Activated CD8-positive, alpha-beta memory T cell treated with anti-CD3 and anti-CD28 coated beads, Interleukin-2, amount 50 U/mL, for 48 hours (primary cell): ENCODE measurements at places on chromosomes 3 and 15.
A peak's percentile ranks its signal among the peaks of the same experiment; 100 is the strongest.

DNA sequence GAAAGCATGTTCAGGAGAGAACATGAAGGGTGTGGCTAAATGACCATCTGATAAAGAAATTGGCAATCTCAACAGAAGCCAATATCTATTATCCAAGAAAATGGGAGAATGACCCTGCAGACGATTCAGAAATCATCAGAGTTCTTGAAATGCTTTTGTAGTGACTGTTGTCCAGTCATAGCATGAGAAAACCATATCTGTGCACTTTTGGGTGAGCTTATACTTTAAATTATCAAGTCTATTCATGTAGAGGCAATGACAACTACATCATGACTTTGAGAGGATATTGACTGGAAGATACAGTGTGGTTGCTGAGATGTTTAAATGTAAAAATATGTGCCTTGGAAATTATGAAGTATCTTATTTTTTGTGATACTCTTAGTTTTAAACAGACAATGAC, 57.6 kb upstream of the AZI2 start:
- no peak for DNase-seq

DNA sequence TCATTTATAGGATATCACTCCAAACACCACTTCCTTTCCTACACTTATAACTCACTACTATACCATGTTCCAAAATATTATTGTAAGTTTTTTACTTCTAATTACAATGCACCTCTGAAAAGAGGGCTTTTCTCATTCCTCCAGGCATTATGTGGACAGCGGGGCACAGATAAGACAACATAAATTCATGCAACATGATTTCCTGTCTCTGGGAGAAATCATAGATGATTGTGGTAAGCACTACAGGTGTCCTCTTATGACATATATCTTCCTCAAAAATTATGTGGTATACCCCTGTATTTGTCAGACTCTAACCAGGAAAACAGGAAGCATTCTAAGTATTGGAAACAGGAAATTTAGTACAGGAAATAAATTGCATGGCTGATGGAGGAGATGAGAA, 45.7 kb upstream of the INO80 start:
- no peak for DNase-seq

GRCh38 chr3:17195856-17196604, 311.3 kb downstream of the PLCL2 start:
- no peak for DNase-seq

DNA sequence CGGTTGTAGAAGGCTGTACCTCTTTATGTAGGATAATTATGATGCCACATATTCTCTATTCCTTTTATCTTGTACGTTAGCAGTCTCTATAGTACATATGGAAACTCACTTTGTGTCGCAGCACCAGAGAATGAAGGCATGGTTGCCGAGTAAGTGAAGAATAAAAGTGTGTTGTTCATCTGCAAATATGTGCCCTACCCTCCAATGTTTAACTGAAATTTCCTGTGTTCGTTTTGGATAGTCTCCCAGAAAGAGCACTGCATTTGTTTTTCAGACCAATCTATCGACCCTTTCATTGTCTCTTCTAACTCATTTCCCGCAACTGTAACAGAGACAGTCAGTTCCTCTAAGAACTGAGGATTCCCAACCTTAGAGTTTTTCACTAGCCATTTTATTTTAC, 592.8 kb downstream of the TUSC7 start:
- no peak for DNase-seq

DNA sequence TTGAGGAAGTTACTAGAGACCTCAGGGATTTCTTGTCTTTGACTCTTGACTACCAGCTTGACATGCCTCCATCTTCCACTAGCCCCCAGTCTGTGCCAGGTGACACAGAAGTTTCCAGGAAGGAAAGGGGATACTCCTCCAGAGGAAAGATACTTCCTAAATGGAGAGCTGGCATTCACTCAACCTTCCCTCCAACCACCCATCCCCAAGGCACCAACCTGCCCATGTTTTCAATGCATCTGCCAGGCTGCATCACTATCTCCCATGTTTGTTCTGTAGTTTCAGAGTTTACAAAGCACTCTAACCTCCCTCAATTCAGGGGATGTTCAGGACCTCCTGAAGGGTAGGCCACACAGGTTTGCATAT, 198.4 kb upstream of the LPP start:
- DNase-seq: no peak

GRCh38 chr15:82572986-82573385, 32.7 kb upstream of the RPS17 start:
- no peak for DNase-seq

GRCh38 chr3:145620002-145620401, 541.0 kb downstream of the PLOD2 start:
- DNase-seq: no peak

GRCh38 chr3:171184372-171184771, 157.9 kb upstream of the SLC2A2 start:
- no peak for DNase-seq

DNA sequence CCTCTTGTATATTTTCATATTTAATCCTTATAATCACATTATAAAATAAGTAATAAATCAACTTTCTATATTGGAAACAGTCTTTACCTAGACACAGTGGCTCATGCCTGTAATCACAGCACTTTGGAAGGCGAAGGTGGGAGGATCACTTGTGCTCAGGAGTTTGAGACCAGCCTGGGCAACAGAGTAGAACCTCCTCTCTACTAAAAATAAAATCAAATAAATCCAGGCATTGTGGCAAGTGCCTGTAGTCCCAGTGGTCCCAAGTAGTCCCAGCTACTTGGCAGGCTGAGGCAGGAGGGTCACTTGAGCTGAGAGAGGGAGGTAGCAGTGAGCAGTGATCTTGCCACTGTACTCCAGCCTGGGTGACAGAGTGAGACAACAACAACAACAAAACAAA, 975.1 kb downstream of the ROBO1 start:
- no peak for DNase-seq

- DNase-seq: no peak
Measured at GRCh38 chr15:89406218-89406939, 71.8 kb upstream of the POLG start.

- DNase-seq: no peak
Measured at GRCh38 chr3:131804565-131805133, 230.2 kb downstream of the CPNE4 start.

- DNase-seq: no peak
Measured at GRCh38 chr3:71083726-71084131, 499.8 kb downstream of the FOXP1 start.

DNA sequence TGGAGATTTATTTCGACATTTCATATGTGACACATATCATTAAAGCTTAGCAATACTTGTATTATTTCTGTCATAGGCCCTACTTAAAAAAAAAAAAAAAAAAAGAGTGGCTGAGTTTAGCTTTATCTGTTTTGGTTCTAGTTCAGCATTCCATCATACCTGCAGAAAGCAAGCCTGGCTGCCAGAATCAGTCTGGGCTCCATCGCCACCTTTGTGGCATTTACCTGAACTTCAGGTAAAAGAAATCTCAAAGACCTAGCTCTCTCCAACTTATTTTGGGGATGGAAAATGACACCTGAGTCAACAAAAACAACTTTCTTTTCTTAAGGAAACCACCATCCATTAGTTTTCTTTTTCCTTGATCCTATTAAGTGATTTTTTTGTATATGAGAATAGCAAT, 82.1 kb downstream of the NEK10 start:
- DNase-seq: no peak

- no peak for DNase-seq
Measured at GRCh38 chr3:167163580-167163979, 216.5 kb downstream of the ZBBX start.

- no peak for DNase-seq
Measured at GRCh38 chr3:95312650-95313049, 1249.8 kb downstream of the NSUN3 start.

- no peak for DNase-seq
Measured at GRCh38 chr3:157204431-157204830, 44.5 kb upstream of the CCNL1 start.

DNA sequence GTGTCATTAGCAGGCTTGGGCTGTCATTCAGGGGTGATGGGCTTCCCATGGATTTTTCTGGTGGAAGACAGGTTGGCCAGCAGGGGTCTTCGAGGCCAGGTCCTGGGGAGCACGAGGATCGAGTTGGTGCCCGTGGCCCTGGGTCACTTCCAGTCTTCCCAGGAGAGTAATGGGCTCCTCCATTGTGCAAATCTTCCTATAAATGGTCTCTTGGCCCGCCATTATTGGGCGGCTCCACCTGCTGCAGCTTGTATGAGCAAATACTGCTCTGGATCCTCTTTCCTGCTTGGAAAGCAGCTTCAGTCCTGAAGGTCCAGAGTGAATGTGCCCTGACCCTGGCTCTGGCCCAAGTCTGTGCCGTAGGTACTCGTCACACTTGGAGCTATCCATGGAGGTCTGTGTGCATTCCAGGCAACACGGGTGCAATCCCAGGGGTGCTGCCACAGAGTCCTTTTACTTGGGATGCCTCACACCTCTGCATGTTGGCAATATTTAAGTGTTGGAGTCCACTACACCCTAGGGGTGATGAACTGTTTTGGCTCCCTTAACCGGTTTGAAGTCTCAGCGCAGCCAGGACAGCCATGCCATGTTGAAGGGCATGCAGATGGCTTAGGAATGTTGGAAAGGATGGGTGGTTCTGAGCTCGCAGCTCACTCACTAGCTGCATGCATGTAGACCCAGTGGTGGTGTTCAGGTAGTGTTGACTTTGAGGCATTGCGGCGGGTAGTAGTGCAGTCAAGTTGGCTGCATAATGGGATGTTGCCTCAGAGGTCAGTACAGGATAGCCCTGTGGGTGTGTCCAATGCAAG, 97.6 kb downstream of the SNRPN start:
- DNase-seq: peak; percentile 13

DNA sequence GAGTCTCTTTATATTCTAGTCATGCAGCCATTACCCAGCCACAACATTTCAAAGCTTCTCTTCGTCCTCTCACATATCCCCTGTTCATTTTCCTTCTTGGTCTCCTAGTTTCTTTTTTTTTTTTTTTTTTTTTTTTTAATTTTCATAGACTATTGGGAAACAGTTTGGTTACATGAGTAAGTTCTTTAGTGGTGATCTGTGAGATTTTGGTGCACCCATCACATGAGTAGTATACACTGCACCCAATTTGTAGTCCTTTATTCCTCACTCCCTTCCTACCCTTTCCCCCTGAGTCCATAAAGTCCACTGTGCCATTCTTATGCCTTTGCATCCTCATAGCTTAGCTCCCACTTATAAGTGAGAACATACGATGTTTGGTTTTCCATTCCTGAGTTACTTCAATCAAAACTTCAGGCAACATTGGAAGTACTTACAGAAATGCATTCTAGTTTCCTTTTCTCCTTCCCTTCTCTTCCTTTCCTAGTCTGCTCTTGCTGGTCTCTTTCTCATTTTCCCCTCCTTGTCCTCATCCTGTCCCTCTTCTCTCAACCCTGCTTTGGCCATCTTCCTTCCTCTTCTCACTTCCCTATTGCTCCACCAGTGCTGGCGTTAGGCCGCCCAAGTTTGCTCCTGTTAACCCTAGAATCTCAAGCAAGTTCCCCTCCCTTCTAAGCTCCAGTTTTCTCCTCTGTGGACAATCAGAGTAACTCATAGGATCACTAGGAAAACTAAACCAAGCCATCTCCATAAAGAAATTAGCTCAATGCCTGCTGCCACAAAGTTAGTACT, 4.8 kb downstream of the ATP8B4 start:
- no peak for DNase-seq

- DNase-seq: no peak
Measured at GRCh38 chr15:35349916-35350315, 196.0 kb downstream of the DPH6 start.

- no peak for DNase-seq
Measured at GRCh38 chr3:64047787-64048186, 24.5 kb upstream of the PSMD6 start.

- DNase-seq: no peak
Measured at GRCh38 chr15:79682285-79682684, 214.5 kb downstream of the MTHFS start.

GRCh38 chr15:96347181-96348111, 16.9 kb downstream of the NR2F2 start:
- no peak for DNase-seq

DNA sequence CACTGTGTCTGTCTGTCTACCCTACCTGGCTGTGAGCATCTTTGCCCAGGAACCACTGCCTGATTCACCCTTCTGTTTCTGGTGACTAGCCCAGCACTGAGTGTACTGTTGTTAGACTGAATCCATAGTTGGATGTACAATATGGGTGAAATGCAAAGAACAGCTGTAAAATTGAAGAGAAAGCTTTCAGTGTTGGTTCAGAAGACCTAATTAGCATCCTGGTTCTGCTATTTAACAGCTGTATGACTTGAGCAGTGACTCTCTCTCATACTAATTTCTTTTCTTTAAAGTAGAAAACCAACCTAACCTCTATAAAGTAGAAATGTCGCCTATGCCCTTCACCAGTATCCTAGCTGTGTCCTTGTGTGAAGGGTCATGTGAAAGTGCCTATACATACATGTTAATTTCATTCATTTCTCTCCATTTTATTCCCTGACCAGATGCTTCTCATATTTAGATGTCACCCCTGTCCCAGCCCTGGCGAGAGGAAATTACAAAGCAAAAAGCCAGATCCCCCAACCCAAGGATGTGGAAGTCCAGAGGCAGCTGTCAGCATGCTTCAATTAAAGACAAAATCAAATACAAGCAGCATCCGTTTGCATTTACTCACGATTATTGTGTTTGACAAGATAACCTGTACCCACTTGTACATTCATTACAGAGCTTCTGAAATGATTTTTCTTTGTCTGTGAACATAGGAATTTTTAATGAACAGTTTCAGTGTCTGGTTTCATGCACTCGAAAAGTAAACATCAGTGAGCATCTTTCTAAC, 305.7 kb upstream of the ICE2 start:
- DNase-seq: no peak
